ENCODE measurements at places on chromosomes 5 and 9.

- DNase-seq, result peak; percentile 53
Observed at GRCh38 chr9:70049236-70049635, 5.6 kb downstream of the MAMDC2 start.

- DNase-seq, result no peak
Observed at GRCh38 chr9:137715321-137715720, 96.5 kb downstream of the EHMT1 start.

GRCh38 chr9:80797101-80797829 lies 892.1 kb downstream of the TLE1 start:
- DNase-seq, result peak; percentile 6

GRCh38 chr5:78639791-78640190 lies 8.8 kb downstream of the LHFPL2 start:
- DNase-seq, result no peak

DNA sequence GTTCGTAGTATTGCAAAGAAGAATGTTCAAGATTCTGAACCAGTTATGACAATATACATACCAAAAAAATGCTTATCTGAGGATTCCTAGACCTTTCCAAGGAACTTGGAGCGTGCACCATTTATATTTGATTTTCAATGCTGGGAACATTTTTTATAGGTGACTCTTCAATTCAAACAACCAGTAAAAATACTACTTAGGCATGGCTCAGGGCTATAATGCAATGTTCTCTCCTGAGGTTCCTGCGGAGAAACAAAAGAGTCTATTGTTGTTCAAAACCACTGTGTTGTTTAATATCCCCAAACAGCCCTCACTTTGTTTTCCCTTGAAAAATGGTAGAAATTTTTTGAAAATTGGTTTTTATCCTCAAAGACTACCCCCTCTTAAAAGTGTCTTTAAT lies 335.7 kb upstream of the IZUMO3 start:
- no peak for DNase-seq

DNA sequence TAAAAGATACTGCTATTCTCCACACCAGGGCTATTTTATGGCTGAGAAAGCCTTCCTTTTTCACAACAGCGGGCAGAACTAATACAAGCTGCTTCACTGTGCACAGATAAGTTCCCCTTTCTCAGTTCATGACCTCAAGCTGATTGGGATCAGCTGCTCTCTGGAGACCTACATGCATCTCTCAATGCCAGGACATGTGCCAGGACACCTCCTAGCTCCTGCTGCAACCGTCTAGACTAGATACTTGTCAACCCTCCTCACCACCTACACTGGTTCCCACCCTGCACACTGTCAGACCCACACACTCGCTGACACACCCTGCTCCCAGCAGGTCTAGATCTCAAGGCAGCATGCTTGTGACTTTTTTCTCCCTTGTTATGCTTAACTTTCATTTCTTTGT lies 39.8 kb downstream of the STARD4 start:
- no peak for DNase-seq

DNA sequence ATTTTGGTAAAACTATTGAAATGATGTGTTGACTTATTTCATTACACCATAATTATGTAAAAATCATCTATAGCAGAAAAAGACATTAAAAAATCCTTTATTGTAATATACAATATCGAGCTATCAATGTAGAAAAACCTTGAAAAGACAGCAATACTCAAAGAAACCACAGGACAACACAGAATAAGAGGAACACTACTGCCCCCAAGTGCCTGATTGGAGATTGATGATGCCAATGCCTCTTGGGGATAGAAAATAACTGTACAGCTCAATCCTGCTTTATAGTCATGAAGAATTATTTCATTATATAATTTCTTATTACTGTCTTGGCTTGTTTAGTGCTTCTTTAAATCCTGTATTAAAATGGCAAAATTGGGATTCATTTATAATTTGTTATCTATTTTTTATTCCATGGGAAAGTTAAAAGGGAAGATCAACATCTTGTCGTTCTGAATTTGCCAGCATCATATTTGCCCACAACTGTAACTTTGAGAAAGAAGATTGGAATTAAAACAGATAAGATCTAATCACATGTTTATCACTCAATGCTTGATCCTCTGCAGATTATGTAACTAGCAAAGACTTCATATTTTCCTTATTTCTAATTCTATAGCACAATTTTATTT lies 337.5 kb downstream of the CDH9 start:
- peak; percentile 1 for DNase-seq
